Peyer's patch (tissue), 4 donors: ENCODE measurements at places on chromosomes 3 and 15.

GRCh38 chr3:111035902-111036301, 35.7 kb upstream of the NECTIN3 start:
- DNase-seq = no peak

DNA sequence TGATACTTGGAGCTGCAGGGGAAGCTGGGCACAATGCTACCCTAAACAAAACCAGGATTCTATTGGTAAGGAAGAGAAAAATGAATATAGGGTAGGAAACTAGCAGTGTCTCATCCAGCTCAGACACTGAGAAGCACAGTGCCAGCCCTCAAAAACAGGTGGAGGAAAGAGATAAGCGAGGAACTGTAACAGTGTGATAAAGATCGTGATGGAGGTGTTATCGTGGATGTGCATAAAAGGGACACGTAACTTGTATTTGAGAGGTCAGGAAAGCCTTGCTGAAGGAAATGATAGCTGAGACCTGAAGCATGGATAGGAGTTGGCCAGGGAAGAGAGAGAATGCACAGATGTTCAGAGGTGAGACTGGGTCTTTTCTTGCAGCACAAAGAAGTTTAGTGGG, 27.4 kb downstream of the MIX23 start:
- no peak for DNase-seq

- no peak for DNase-seq
Measured at GRCh38 chr3:189395825-189396224, 224.1 kb downstream of the TPRG1 start.

- no peak for DNase-seq
Measured at GRCh38 chr15:99095626-99096025, 9.3 kb upstream of the SYNM start.

DNA sequence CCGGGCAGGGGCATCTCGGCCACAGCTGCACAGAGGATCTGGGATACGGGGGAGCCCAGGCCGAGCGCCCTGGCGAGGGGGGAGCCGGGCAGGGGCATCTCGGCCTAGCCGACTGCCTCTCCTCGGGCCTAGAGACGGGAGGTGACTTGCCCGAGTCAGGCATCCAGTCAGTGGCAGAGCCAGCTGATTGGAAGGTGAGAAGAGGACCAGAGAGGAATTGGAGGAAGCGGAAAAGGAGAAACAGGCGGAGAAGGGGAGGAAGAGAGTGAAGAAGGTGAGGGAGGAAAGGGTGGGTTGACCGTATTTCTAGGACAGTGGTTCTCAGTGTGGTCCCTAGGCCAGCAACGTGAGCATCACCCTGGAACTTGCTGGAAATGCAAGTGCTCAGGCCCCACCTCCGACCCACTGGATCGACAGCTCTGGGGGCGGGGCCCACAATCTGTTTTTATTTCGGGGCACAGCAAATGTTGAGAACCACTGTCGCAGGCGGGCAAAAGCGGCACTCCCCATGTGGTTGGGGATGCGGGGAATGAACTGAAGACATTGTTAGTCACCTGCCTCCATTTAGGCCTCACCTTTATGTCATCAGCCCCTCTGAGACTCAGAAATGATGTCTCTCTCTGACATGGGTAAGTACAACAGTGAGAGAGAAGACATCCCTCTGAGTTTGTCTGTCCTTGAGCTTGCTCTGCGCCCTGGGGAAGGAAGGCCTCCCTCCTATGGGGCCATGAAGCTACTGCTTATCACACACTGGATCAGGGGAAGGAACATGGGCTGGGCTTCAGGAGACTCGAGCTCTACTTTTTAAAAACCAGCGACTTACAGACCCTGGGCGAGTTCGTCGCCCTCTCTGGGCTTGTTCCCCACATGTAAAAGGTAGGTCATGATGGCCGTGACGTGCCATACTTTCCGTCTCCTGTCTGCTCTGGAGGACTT, 1.0 kb upstream of the MELTF start:
- no peak for DNase-seq

DNA sequence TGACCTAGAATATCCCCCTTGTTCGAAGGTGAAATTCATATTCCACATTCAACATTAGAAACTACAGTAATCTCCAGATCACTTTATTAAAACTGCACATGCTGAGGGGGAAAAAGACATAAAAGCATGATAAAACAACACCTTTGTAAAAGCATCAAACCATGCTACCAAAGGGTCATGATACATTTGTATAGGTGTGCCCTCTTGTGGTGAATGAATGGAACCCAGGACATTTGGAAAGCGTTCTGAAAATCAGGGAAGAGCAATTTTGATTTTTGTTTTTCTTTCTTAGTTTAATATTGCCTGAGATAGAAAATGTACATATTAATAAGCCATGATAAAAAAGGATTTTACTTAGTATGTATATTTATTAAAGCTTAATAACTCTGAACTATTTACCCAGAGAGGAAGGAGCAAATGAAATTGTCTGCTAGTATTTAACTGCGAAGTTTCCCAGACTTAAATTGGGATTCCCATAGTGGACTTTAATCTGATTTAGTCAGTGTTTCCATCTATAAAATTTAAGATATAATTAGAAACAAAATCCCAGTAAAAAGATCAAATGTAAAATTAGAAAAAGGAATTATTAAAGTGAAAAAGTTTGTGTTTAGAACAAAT, 105.8 kb upstream of the ARL6 start:
- DNase-seq = no peak
